Stimulated activated CD8-positive, alpha-beta memory T cell treated with anti-CD3 and anti-CD28 coated beads, Interleukin-15, amount 100 ng/mL, for 4 hours (primary cell): ENCODE measurements at places on chromosomes 7 and 10.

DNA sequence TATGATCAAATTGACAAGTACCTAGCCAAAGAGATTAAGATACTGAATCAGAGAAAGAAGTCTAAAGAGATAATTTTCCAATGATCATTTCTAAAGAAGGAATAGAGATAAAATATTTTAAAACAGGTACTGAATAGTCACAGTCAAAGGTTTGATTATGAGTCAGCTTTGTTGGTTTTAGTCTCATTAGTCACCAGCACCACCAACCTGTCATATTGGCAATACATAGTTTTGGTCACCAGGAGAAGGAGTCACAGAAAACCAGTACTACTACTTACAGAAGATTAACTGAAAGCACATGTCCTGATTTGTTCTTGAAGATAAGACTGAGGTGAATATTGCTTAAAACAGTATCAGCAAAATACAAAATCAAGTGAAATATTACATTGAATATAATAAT, 34.6 kb downstream of the ZEB1 start:
- no peak for DNase-seq

DNA sequence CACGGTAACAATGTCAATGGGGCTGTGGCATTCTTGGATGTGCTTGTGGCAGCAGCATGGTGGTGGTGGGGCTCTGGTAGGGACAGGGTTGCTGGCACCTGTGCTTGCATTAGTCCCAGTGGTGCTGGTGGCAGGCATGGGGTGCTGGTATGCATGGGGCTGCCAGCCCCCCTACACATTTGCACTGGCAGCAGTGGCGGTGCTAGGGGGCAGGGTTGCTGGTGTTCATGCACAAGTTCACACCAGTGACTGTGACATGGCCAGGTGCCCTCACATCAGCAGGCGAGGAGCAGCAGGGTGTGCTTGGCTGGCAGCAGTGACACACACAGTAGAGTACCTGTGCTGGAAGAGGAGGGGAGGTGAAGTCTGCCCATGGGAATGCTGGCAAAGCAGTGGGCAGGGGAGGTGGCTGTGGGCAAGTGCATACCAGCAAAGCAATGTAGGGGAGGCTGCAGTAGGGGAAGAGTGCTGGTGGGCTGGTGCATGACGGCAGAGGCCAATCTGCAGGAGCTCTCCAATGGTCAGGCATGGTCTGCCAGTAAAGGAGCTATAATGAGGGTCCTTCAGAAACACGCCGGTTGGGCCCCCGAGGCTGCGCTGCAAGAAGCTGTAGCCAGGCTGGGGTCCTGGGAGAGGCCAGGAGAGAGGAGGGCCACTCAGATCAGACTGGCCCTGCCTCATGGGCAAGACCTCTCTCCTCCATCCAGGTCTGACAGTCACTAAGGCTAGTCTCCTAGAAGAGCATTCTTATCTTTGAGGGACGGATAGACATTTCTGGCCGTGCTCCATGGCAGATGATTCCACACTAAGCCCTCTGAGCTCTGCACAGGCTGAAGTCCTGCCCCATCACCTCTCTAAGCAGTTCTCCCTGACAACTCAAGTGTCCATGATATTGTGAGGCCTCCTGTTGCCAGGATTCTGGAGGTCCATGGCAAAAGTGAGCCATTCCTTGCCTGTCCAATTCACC, 406.4 kb downstream of the SEMA3D start:
- DNase-seq, result no peak

DNA sequence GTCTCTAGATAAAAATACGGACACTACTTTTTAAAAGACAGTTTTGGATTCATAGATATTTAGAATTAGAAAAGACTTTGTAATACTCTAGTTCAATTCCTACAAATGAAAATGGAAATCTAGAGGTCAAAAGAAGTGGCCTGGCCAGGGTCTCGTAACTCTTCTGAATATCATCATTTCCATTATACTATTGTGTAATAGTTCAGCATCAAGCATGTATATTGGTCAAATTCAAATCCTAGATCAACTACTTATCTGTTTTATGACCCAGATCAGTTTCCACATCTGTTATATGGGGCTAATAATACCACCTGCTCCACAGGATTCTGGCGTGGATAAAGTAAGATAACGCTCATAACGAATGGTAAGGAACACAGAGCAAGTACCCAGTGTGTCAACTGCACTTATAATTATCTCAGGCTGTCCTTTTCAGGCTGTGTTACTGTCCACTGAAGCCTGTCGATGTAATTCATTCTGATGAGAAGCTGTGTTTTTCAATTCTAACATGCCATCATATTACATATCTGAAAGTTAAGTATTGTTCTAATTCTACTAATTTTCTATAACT, 54.3 kb downstream of the ARHGAP21 start:
- no peak for DNase-seq

DNA sequence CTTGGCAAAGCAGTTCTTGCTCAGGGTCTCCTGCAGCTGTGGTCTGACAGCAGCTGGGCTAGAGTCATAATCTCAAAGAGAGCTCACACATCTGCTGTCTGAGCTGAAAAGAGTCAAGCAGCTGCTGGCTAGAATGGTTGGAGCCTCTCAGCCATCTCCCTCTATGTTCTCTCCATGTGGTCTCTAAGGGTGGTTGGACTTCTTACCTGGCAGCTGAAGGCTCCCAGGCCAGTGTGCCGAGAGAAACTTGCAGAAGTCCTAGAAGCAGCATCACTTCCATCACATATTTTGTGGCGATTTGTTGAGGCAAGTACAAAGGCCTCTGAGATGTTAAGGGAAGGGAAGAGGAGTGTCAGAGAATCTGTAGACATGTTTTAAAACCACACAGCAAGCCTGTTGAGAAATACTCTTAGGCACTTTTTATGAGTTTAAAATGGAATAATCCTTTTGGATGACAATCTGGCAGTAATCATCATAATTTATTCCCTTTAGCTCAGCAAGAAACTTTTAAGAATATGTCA, 93.2 kb downstream of the REEP3 start:
- no peak for DNase-seq

- no peak for DNase-seq
Measured at GRCh38 chr10:108450280-108450679, 1285.8 kb upstream of the SORCS1 start.

GRCh38 chr7:19663816-19664462, 44.9 kb downstream of the POLR1F start:
- DNase-seq, result no peak

- DNase-seq, result no peak
Measured at GRCh38 chr10:133350950-133351329, 3.8 kb downstream of the PRAP1 start.

DNA sequence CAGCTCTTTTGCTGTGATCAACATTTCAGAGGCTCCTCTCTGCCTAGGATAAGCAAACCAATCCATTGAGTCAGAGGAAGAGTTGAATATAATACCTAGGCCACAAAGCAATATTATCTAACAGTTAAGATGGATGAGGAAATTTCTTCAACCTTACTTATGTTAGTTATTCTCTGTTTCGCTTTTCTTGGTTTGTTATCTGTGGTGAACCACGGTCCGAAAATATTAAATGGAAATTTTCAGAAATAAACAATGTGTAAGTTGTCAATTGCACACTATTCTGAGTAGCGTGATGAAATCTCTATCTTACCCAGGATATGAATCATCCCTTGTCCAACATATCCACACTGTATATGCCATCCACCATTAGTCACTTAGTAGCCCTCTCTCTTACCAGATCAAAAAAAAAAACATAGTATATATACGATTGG, 1.5 kb upstream of the HTR7 start:
- DNase-seq, result no peak
